ENCODE measurements at places on chromosomes 5 and 9.

GRCh38 chr9:105881021-105881420 lies 186.7 kb downstream of the TMEM38B start:
- no peak for DNase-seq

GRCh38 chr9:84296146-84296843 lies 44.3 kb downstream of the SLC28A3 start:
- DNase-seq: no peak

DNA sequence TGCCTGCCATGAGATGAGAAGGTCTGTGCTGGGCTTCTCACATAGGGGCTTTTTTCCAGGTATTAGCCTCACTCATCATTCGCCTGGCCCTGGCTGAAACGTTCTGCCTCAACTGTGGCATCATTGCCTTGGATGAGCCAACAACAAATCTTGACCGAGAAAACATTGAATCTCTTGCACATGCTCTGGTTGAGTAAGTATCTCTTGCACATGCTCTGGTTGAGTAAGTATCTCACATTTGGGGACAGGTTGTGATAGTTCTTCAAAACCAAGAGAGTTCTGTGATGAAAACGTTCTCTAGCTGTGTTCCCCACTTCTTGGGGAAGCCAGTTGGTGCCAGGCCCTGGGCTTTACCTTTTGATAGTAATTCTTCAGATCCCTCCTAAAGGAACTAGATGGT lies 17.4 kb upstream of the IL13 start:
- DNase-seq: no peak

GRCh38 chr5:149757956-149758355 lies 27.8 kb downstream of the PPARGC1B start:
- no peak for DNase-seq

DNA sequence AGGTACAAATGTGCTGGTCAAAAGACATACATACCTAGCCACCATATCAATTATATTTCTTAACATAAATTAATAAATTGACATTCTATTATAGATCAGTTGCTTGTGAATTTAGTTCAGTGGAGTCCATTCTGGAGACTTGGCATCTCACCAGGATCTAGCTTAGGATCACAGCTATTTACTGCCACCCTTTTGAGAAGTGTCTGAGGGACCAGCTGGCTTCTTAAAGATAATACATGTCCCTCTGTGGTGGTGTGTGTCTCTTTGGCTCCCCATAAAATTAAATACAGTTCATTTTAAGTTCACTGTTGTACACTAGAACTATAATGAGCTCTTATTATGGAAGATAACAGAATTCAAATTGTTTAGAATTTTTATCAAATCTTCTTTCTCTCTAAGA lies 290.7 kb downstream of the PRELID2 start:
- no peak for DNase-seq

DNA sequence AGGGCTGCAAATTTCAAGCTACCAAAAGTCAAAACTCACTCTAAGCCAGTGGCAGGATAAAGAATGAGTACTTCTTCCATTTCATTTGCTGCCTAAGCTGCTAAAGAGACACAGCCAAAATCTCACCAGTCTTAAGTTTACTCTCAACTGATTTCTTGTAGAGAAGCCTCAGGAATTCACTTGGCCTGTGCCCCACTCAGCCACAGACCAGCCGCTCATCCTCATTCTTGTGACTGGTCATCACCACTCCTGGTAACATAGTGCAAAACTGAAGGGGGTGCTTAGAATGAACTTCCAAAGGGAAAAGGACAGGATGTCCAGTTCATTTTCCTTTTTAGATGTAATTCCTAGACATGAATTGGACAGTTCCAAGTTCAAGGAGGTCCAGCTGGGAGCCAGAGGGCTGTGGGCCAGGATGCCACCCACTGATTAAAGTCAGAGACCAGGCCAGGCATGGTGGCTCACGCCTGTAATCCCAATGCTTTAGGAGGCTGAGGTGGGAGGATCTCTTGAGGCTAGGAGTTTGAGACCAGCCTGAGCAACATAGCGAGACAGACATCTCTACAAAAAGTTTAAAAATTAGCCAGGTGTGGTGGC lies 72.7 kb upstream of the RANBP3L start:
- DNase-seq: no peak

GRCh38 chr5:73719632-73720031 lies 93.6 kb downstream of the ARHGEF28 start:
- no peak for DNase-seq

DNA sequence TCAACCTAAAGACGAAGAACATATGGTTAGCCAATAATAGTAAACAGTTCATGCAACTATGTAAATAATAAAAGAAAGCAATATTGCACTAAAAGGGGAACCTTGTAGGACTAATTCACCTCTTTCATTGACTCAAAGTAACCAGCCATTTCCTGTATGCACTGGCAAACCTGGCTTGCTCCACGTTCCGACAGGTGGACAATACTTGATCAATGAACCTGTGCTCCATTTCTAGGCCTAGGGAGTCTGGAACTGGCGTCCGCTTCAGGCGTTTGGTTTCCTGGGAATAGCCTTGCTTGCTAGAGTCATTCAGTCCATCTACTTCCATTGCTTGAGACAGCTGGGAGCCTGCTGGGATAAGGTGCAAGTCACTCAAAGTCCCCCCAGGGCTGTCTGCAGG lies 41.6 kb downstream of the PTAR1 start:
- DNase-seq: no peak

DNA sequence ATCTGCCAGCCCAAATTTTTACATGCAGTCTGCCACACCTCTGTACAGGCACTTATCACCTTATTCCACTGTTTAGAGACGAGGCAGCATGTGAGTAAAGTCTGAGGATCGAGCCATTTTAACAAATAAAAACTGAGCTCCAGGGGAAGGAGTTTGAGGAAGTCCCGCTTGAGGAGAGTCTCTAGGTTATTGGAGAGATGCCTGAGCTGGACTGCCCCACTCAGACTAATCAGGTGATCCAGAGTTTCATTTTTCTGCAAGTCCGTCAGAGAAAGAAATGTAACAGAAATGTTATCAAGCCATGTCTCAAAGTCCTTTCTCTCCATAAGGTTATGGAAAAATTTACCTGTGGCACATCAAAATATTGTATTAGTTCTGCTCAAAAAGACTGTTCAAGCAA lies 5.3 kb downstream of the FBXW2 start:
- no peak for DNase-seq

- DNase-seq: no peak
Observed at GRCh38 chr5:99133921-99134320, 205.1 kb upstream of the CHD1 start.

DNA sequence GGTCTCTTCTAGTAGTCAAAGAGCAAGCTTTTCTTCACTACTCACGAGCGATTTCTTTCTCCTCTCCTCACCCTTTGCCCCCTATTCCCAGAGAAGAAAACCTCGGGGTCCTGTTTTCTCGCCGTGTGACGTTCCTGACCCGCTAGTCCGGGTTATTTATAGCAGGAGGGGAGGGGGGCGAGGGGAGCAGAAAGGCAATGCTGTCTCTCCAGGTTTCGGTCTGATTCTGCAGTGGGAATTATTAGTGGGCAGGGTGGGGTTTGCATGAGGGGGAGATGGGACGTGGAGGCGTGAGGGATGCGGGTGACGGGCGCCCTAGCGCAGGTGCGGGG lies 847 bp upstream of the GABRB2 start:
- no peak for DNase-seq

- no peak for DNase-seq
Observed at GRCh38 chr9:28031521-28032267, 458.4 kb upstream of the C9orf72 start.

DNA sequence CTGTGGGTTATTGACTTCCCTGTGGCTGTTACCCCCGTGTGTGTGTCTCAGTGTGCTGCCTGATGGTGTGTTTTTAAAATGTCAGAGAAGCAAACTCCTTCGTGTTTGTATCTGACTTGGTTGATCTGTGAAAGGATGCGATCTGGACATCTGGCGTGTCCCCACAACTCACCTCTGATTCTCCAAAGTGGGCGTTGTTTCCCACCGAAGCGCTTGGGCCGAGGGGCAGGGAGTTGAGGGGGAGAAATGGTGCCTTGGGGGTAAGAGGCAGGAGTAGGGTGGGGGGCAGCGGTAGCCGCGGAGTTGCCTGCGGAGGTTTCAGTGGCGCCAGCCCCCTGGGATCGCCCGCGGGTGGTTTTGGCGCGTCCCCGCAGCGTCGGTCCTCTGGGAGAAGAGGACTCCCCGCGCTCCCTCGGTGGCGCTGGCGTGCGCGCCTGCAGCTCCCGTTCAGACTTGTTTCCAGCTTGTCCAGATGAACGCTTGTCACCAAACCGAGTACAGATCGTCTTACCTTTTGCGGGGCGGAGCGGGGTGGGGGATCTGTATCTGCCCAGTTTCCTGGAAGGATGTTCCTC lies 1.1 kb downstream of the MAST4 start:
- DNase-seq: peak; percentile 22

DNA sequence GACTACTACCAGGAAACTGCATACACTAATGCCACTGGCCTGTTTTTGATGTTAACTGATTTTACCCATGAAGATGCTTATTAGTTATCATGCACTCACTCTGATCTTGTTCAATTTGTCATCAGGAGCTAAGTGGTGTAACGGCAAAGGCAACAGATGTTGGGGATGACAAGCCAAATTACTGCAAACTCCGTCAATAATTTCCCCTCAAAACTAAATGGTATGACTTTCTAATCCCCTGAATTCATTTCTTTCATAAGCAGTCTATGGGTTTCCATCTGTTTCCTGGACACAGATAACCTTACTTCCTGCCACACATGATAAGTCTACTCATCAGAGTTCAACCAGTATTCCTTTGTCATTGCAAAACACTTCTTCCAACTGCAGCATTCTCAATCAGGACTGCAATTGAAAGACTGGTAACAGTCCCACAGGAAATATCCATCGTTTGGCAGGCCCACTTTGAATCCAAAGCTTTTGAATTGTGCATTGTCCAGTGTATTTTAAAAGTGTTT lies 96.2 kb upstream of the SMC2 start:
- DNase-seq: no peak

DNA sequence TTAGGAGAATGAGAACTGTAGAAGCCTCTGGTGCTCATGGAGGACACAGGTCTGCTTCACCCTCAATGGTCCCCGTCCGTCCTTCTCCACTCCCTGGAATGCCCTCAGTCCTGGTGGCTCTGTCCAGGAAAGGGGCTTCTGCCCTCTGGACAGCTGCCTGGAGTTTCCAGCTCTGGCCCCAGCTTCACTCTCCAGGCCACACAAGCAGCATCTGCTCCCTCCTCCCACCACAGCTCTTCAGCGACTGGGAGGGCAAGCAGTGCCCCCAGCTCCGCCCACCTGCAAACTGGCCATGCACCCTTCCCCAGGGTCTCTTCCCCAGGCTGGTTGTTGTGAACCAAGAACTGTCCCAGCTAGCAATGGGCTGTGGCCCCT lies 4.7 kb downstream of the SARDH start:
- no peak for DNase-seq

- peak; percentile 36 for DNase-seq
Observed at GRCh38 chr9:135156525-135157510, 69.3 kb downstream of the OLFM1 start.

DNA sequence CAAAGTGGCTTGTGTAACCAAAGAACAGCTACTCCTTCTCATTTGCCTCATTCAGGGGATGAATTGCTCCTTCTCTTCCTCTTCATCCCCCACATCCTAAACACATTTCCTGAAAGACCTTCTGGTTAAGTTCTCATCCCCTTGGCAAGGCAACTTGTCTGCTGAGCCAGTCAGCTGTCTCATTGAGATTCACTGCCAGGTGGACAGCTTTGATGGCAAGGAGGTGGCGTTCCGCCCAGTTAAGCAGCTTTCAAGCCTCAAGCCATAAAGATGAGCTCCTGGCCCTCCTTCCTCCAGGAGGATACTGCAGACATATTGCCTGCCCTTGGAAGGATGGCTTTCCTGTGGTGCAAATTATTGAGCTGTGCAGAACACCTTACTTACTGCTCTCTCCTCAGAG lies 448.6 kb upstream of the MPDZ start:
- no peak for DNase-seq

DNA sequence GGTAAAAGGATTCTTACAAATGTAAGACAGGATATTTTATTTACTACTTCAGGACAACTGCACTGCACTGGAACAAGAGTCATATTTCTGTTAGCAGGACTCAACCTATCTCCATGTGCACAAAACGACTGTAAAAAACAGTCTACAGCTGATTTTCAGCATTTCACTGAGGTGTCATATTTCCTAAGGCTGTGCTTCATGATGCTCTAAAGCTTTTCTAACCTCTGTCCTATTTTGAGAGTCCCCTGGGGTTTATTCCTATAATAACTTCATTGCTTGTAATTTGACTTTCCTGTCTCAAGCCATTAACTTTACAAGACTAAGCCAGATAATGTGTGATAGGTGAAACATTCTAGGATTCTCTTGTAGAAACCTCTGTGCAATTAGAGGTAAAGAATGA lies 472.3 kb downstream of the HINT1 start:
- DNase-seq: no peak

GRCh38 chr9:14455243-14455642 lies 141.3 kb upstream of the NFIB start:
- no peak for DNase-seq

GRCh38 chr5:124193371-124193789 lies 553.1 kb downstream of the ZNF608 start:
- no peak for DNase-seq

All from Calu3 (cell line).